Endothelial cell of umbilical vein (primary cell): ENCODE measurements at places on chromosomes 16 and 17. TPM values are rescaled to one million over a fixed set of nuclear protein-coding genes. Genes with fewer than 3 reads are reported as not detected.
A peak's percentile ranks its signal among the peaks of the same experiment; 100 is the strongest.

GRCh38 chr17:8314797-8315763 is 5.0 kb downstream of the ARHGEF15 start:
- no peak for DNase-seq

DNA sequence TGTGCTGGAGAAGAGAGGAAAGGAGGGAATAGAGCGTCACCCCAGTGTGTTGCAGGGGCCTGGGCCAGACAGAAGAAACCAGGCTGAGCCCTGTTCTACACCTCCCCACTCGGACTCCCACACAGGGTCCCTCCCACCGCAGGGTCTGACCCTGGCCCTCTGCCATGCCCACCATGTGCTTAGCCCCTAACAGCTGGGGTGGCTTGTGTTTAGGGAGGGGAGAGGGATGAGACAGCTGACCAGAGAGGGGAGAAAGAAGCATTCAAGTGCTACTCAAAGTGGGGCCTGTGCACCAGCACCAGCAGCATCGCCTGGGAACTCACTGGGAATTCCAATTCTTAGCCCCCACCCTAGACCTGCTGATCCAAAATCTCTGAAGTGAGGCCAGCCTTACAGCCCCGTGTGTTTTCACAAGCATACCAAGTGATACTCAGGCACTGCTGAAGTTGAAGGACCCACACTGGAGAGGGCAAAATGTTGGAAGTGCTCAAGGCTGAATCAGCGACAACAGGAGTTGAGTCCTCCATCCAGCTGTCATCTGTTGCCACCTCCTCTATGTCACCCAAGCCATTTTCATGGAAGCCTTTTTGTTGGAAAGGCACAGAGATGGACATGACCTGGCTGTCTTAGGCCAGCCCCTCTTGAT is 47.0 kb downstream of the FZD2 start:
- no peak for DNase-seq

CD68 gene
- polyA plus RNA-seq = 29.1 and 30.8 TPM in 2 replicates

SEPTIN12 gene
- polyA plus RNA-seq = not detected in 2 replicates

- peak; percentile 98 for DNase-seq
Measured at GRCh38 chr17:7745748-7746470, 28.4 kb downstream of the DNAH2 start.

DNA sequence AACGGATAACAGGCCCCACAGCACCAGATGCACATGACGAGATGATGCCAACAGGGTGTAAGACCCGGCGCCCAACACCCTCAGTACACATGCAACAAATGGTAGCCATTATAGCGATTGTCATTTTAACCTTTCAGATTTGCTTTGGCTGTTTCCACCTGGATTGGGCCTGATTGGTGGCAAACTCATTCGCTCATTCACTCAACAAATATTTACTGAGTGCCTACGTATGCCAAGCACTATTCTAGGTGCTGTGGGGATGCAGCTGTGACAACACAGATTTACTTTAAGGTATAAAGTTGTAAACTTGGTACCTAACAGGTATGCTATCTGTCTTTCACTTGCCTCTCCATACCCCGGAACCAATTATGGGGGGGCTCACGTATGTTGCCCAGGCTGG is 66.8 kb downstream of the SRCIN1 start:
- no peak for DNase-seq

- peak; percentile 80 for DNase-seq
Measured at GRCh38 chr17:65660947-65661346, 99.5 kb upstream of the AXIN2 start.
